ENCODE measurements at places on chromosomes 12 and 14. TPM values are rescaled to one million over a fixed set of nuclear protein-coding genes. Genes with fewer than 3 reads are reported as not detected.
A peak's percentile ranks its signal among the peaks of the same experiment; 100 is the strongest.

GRCh38 chr12:90896164-90896563, 58.8 kb downstream of the CCER1 start:
- H3K36me3 ChIP-seq = no peaks in the 10 kb centered on the region
- no peak for DNase-seq
- H3K4me1 ChIP-seq = no peaks in the 10 kb centered on the region
- H3K4me3 ChIP-seq = no peak overlapping the region

DNA sequence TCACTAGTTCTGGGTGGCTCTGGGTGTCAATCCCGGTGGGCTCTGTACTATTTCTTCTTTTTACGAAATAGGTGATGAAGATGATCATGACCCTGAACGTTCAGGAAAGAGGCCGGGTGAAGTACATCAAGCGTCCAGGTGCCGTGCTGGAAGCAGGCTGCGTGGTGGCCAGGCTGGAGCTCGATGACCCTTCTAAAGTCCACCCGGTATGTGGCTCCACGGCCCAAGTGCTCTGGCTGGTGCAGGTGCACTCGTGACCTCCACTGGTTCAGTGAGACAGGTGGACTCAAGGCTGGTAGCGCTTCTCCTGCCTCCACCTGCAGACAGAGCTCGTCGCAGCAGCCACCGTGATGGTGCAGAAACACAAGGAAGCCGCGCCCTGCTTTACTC, 85.1 kb downstream of the ACACB start:
- H3K36me3 ChIP-seq = no peaks in the 10 kb centered on the region
- H3K4me3 ChIP-seq = no peak overlapping the region
- no peak overlapping the region for H3K27ac ChIP-seq

DNA sequence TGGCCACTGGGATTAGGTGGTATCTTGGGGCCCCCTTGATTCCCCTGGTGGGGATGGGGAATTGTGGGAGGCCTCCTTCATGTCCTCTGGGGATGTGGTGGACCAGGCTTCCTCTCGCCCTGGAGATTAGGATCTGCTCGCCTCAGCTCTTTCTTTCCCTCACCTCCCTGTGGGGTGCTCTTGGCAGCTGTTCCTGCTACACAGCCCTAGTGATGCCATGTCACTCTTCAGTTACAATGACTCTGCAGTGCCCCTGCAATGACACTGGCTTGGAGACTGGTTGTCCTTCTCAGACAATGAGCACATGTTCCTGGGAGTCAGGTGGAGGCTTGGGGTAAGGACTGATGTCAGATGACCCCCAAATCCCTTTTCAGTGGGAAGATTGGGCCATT, 83.9 kb downstream of the ADCK1 start:
- H3K36me3 ChIP-seq = no peaks in the 10 kb centered on the region
- no peak overlapping the region for H3K27ac ChIP-seq
- no peak for DNase-seq
- H3K4me1 ChIP-seq = no peaks in the 10 kb centered on the region
- no peaks in the 10 kb centered on the region for H3K27me3 ChIP-seq
- no peak overlapping the region for H3K4me3 ChIP-seq

DNA sequence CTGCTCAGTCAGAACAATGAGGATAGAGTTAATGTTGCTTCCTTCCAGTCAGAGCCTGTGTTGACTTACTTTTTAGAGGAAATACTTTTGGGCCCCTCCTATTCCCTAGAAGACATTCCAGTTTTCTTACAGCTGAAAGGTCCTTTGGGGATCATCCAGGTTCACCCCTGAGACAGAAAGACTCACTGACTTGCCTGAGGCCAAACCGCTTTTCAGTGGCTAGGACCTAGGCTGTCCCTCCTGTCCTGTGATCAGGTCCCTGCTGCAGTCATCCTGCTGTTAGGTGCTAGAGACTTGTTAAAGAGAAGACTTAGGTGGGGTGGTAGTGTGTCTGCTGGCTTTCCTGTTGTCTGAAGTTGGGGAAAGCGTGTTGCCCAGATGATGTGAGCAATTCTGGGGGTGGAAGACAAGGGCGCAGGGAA, 39.6 kb downstream of the SUSD6 start:
- no peak for DNase-seq
- H3K4me3 ChIP-seq = no peak overlapping the region
- H3K27ac ChIP-seq = peak overlapping the region; percentile 77
- no peaks in the 10 kb centered on the region for H3K27me3 ChIP-seq
- peaks cover 81% of the 10 kb centered on the region for H3K4me1 ChIP-seq

DNA sequence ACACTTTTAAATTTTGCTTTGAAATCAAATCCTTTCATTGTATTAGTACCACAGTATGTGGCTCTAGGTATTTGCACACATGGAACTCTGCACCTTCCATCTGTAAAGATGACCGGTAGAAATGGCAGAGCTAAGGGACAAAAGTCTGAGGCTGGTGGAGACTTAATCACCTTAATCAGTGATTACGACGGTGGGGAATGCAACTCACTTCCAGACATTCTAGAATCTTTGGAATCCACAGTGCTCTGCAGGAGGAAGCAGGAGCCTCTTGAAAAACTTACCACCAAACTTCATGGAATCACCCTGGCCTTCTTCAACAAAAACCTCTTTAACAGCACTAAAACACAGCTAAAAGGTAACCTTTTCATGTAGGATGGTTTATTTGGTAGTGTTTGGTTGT, 3.9 kb upstream of the DACT1 start:
- H3K27me3 ChIP-seq = peaks cover 2% of the 10 kb centered on the region
- H3K4me3 ChIP-seq = no peak overlapping the region
- H3K4me1 ChIP-seq = peaks cover 4% of the 10 kb centered on the region
- no peak for DNase-seq

DNA sequence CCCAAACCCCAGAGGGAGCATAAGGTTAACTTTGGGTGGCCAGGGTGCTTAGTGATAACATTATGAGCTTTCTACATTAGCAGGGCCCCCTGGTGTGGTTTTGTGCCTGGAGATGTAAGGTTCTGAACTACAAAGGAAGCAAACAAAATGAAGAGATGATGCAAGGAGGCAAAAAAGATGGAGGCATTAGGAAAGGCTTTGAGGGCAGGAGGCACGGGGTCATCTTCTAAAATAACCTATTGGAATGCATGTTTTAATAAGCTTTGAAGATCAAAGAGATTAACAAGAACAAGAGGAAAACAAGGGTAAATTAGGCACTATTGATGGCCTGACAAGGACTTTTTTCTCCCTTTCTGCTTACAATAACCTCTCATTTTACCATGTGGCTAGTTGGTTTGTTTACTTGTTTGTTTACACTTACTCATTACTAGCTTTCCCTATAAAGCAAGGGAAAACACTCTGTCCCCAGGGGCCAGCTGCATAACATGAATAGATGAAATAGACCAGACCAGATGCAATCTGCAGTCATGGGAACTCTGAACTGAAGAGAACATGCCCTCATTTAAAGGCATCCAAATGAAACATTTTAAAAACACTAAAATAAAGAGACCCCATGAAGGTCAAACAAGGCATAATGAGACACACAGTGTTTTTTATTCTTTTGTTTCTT, 390.3 kb downstream of the DIO2 start:
- no peak overlapping the region for H3K27ac ChIP-seq
- no peak for DNase-seq
- no peak overlapping the region for H3K4me3 ChIP-seq
- H3K4me1 ChIP-seq = no peaks in the 10 kb centered on the region
- no peaks in the 10 kb centered on the region for H3K27me3 ChIP-seq
- no peaks in the 10 kb centered on the region for H3K36me3 ChIP-seq

PDE3A gene
- 105 TPM for total RNA-seq

SERPINA5 gene
- 37.6 TPM for total RNA-seq

DNA sequence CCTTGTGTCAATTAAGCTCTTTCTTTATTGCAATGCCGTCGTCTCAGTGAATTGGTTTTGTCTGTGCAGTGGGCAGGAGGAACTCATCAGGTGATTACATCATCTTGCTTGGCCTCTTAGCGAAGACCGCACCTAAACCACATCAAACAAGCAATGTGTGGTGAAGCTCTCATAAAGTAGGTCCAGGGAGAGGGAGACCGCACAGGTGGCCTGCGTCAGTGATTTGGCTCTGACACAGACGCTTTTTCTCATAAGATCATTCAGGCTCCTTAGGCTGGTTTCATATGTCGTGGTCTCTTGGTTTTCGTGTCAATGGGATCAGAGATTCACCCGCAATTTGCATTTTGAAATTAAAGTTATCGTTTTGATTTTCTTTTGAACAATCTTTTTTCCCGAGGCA, 6.7 kb upstream of the TESC start:
- H3K27me3 ChIP-seq = peaks cover 20% of the 10 kb centered on the region
- DNase-seq = peak; percentile 32
- H3K4me1 ChIP-seq = no peaks in the 10 kb centered on the region
- H3K27ac ChIP-seq = no peak overlapping the region

DNA sequence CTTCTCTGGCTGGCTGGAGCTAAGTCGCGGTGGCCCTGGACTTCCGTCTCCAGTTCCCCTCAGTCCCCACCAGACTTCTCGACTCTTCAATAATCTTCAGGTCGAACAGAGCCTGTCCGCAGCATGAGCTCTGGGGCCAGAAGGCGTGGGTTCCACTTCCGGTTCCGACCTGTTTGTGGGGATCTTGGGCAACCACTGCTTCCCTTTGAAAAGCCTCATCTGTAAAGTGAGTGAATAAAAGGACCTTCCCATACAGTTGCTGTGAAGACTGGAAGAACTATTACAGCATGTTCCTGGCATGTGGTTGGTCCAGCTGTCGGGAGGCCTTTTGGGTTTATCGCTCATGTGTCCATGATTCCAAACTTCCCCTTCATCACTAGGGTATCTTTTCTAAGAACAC, 19.4 kb downstream of the ADGRD1 start:
- no peaks in the 10 kb centered on the region for H3K36me3 ChIP-seq
- no peaks in the 10 kb centered on the region for H3K27me3 ChIP-seq
- DNase-seq = no peak
- H3K4me1 ChIP-seq = no peaks in the 10 kb centered on the region
- H3K27ac ChIP-seq = peak overlapping the region; percentile 61

LRTM2 gene
- total RNA-seq = not detected

- H3K27ac ChIP-seq = no peak overlapping the region
- H3K27me3 ChIP-seq = no peaks in the 10 kb centered on the region
- H3K36me3 ChIP-seq = no peaks in the 10 kb centered on the region
- DNase-seq = no peak
Observed at GRCh38 chr14:75156901-75157300, 19.5 kb downstream of the TMED10 start.

- no peaks in the 10 kb centered on the region for H3K36me3 ChIP-seq
- H3K27me3 ChIP-seq = no peaks in the 10 kb centered on the region
- DNase-seq = no peak
- H3K27ac ChIP-seq = no peak overlapping the region
Observed at GRCh38 chr12:21865846-21866245, 75.4 kb downstream of the ABCC9 start.

- H3K27ac ChIP-seq = no peak overlapping the region
- no peak overlapping the region for H3K4me3 ChIP-seq
- H3K36me3 ChIP-seq = no peaks in the 10 kb centered on the region
Observed at GRCh38 chr14:89491711-89492381, 74.8 kb upstream of the FOXN3 start.

TTC7B gene
- total RNA-seq = 9.5 TPM

GRCh38 chr12:124479680-124480468, 87.5 kb downstream of the NCOR2 start:
- H3K27me3 ChIP-seq = no peaks in the 10 kb centered on the region
- no peaks in the 10 kb centered on the region for H3K36me3 ChIP-seq
- peaks cover 16% of the 10 kb centered on the region for H3K4me1 ChIP-seq

ERBB3 gene
- 270 TPM for total RNA-seq

TMEM63C gene
- total RNA-seq = 44.0 TPM

DNA sequence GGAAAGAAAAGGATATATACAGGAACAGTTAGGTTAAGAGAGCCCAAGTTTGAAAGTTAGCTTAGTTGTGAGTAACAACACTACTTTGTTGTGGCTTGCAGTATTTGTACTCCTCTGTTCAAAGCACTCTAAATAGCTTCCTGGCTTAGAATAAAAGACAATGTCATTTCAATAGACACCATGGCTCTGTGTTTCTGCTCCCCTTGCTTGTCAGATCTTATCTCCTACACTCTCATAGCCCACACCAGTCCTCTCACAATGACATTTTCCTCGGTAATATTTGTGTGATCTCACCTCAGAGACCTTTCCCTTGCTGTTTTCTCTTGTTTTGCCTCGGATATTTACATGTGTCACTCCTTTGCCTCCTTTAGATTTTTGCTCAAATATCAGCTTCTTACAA, 418.4 kb downstream of the MDGA2 start:
- DNase-seq = no peak
- no peak overlapping the region for H3K4me3 ChIP-seq
- H3K36me3 ChIP-seq = no peaks in the 10 kb centered on the region
- no peaks in the 10 kb centered on the region for H3K4me1 ChIP-seq
- H3K27ac ChIP-seq = no peak overlapping the region

- DNase-seq = peak; percentile 50
- H3K4me1 ChIP-seq = no peaks in the 10 kb centered on the region
- no peak overlapping the region for H3K27ac ChIP-seq
- H3K36me3 ChIP-seq = no peaks in the 10 kb centered on the region
- H3K4me3 ChIP-seq = no peak overlapping the region
Observed at GRCh38 chr12:109760031-109760929, 46.7 kb downstream of the FAM222A start.

MYF6 gene
- total RNA-seq = not detected

CLEC7A gene
- 2.9 TPM for total RNA-seq

- no peaks in the 10 kb centered on the region for H3K4me1 ChIP-seq
- H3K27me3 ChIP-seq = no peaks in the 10 kb centered on the region
- DNase-seq = no peak
Observed at GRCh38 chr12:47400266-47400665, 305.6 kb downstream of the RPAP3 start.

GSC gene
- total RNA-seq = not detected

DIO2 gene
- 0.68 TPM for total RNA-seq

GRCh38 chr12:132049876-132050275, 94.2 kb downstream of the DDX51 start:
- H3K36me3 ChIP-seq = no peaks in the 10 kb centered on the region
- no peak overlapping the region for H3K27ac ChIP-seq
- H3K4me1 ChIP-seq = no peaks in the 10 kb centered on the region
- H3K27me3 ChIP-seq = no peaks in the 10 kb centered on the region
- H3K4me3 ChIP-seq = no peak overlapping the region

DNA sequence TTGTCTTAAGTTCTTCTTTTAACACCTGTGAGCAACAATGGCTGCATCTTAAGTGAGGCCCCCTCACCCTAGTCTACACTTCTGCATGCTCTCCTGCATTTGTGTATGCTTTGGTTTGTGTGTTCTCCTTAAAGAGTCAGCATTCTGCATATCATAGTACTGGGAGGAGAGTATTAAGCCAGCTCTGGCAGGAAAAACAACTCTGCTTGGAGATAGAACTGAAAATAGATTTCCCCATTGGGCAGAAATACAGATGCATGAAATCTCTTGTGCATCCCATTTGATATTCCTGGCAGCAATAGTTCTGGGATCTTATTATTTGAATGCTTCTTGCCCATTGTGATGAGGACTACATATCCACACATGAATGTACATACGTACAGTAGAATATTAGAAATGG, 70.6 kb upstream of the PRICKLE1 start:
- H3K27ac ChIP-seq = no peak overlapping the region
- H3K36me3 ChIP-seq = no peaks in the 10 kb centered on the region
- no peaks in the 10 kb centered on the region for H3K27me3 ChIP-seq
- no peaks in the 10 kb centered on the region for H3K4me1 ChIP-seq

GRCh38 chr12:78963439-78964227, 99.1 kb downstream of the SYT1 start:
- H3K36me3 ChIP-seq = no peaks in the 10 kb centered on the region
- no peak for DNase-seq
- no peaks in the 10 kb centered on the region for H3K27me3 ChIP-seq
- no peak overlapping the region for H3K4me3 ChIP-seq

LMO3 gene
- 55.1 TPM for total RNA-seq

CFAP54 gene
- 2.1 TPM for total RNA-seq

All from transverse colon (tissue), 4 donors.